ENCODE measurements at places on chromosomes 5 and 9. TPM values are rescaled to one million over a fixed set of nuclear protein-coding genes. Genes with fewer than 3 reads are reported as not detected.

- no peak for DNase-seq
Observed at GRCh38 chr9:118575341-118576070, 793.7 kb downstream of the BRINP1 start.

DNA sequence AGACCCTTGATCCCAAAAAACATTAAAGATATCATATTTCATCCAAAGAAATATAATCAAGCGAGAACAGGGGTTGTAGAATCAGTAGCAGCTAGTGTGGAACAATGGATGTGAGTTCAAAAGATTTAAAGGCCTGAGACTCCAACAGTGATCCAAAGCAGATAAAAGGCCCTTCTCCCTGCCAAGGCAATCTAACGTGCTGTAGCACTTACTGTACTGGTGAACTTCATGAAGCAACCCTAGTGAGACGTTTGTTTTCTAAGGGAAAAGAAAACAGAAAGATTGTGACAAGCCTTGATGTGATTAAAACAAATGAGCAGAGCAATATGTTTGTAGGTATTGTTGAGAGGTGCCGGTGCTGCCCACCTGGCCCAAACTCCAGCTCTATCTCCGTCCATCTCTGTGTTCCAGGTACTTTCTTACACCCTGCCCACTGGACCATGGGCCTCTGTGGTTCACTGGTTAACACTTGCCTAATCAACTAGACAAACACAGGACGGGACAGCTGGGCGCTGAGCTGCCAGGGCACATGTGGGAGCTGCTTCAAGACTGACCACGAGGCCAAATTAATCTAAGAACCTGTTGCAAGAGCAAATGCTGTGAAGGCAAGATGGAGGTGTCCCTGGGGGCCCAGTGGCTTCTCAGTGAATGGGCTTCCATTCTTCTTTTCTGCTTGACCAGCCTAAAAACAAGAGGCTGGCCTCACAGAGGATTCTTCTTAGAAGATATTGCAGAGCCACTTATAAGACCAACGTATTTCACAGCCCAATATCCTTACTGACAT is 265.5 kb downstream of the CWC27 start:
- peak; percentile 3 for DNase-seq

The CCDC192 gene
- not detected for total RNA-seq

GRCh38 chr9:91682806-91683205 is 259.2 kb upstream of the NFIL3 start:
- no peak for DNase-seq

DNA sequence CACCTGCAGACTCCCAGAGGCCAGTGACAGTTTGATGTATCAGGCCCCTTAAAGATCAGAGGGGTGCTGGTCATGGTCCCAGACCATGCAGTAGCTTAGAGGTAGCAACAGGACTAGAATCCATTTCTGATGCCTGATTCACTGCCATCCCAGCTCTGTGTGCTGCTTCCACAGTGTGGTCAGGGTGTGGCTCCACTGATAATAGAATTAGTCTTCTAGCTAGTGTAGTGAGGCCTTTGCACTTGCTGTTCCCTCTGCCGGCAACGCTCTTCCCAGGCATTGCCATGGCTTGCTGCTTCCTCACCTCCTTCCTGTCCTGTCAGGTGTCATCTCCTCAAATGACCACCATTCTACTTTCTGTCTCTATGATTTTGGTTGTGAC is 15.8 kb downstream of the PPARGC1B start:
- no peak for DNase-seq

Data from upper lobe of left lung (tissue), 6 donors.